Caki2 (cell line): ENCODE measurements at places on chromosomes 7 and 10.
A peak's percentile ranks its signal among the peaks of the same experiment; 100 is the strongest.

DNA sequence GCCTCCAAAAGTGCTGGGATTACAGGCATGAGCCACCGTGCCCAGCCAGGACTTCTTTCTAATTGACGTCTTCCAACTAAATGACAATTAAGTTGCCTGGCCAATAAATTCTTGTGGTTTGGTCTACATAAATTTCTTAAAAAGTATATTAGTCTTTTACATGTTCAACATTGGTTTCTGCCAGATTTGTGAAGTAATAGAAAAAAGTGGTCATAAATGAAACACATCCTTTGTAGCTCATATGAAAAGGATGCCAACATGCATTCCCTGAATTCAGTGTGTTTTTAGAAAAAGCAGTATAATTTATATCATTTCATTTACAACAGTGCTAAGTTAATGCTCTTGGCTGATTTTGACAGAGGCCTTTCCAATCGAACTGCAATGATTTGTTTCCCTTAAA, 215.0 kb downstream of the TAX1BP1 start:
- DNase-seq: no peak

GRCh38 chr7:11690395-11690794, 141.6 kb downstream of the THSD7A start:
- no peak for DNase-seq

- DNase-seq: no peak
Observed at GRCh38 chr7:78159545-78159944, 361.0 kb downstream of the PHTF2 start.

GRCh38 chr10:75971402-75972211, 540.2 kb downstream of the LRMDA start:
- no peak for DNase-seq

DNA sequence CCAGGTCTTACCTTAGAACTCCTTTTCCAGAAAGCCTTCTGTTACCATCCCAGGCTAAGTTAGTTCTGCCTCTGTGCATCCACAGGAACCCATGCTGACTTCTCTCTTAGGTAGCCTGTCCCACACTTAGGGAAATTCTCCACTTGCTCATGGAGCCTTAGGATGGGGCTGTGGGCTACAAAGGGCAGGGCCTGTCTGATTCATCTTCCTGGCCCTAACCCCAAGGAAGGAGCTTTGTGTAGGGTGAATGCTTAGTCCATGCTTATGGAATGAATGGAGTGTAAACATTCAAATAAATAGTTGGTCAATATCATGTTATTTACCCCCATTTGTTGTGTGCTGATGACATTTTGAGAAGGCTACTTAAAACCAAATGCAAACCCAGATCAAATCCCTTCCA, 54.7 kb downstream of the EMX2 start:
- DNase-seq: no peak

GRCh38 chr7:151060416-151061212, 1.2 kb downstream of the SLC4A2 start:
- peak; percentile 91 for DNase-seq
